ENCODE measurements at places on chromosomes 5 and 9.

GRCh38 chr5:80139466-80139972 lies 104.4 kb downstream of the THBS4 start:
- no peak for DNase-seq

GRCh38 chr5:55860288-55860687 lies 9.1 kb downstream of the IL31RA start:
- no peak for DNase-seq

GRCh38 chr5:3373391-3373790 lies 222.2 kb upstream of the IRX1 start:
- no peak for DNase-seq

DNA sequence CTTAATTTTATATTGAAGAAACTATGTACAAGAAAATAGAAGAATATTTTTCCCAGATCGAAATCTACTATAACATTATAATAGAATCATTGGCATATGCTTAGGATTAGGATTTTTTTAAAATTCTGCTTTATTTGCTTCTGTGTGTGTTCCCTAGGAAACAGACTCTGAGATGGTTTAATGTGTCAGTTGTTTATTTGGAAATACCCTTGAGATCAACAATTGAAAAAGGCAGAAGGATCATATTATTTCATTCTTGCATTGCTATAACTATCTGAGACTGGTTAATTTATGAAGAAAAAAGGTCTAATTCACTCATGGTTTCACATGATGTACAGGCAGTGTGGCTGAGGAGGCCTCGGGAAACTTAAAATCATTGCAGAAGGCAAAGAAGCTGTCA lies 622.6 kb downstream of the PRR16 start:
- no peak for DNase-seq

DNA sequence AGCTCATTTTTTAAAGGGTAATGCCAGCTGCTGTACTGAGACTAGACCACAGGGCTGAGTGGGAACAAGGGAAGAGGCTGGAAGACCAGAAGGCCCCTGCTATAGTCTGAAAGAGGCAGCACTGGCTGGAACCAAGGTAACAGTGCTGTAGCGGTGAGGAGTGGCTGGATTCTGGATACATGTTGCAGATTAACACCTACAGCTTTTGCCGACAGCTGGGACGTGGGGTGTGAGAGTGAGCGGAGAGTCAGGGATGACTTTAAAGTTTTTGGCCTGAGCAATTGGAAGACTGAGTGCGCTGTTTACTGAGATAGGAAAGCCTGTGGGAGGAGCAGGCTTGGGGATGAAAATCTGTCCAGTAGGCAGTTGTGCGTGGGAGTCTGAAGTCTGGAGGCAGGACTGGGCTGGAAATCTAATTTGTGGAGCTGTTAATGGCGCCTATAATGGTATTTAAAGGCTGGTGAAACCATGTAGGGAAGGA lies 26.5 kb downstream of the AQP7 start:
- DNase-seq = no peak

GRCh38 chr9:136662656-136663581 lies at the start of gene EGFL7:
Gene EGFL7 (plus strand): TSS chr9:136662916. CDS start chr9:136668283, 5,367 bp downstream.
- no peak for DNase-seq

- DNase-seq = no peak
These were observed 146.1 kb downstream of the CAAP1 start for GRCh38 chr9:26746357-26747072.

- DNase-seq = no peak
These were observed 163.3 kb upstream of the RAD23B start for GRCh38 chr9:107119735-107120134.

- no peak for DNase-seq
These were observed 2.6 kb downstream of the DPP7 start for GRCh38 chr9:137111788-137112563.

GRCh38 chr9:34059281-34059680 lies 10.6 kb upstream of the UBAP2 start:
- DNase-seq = no peak

DNA sequence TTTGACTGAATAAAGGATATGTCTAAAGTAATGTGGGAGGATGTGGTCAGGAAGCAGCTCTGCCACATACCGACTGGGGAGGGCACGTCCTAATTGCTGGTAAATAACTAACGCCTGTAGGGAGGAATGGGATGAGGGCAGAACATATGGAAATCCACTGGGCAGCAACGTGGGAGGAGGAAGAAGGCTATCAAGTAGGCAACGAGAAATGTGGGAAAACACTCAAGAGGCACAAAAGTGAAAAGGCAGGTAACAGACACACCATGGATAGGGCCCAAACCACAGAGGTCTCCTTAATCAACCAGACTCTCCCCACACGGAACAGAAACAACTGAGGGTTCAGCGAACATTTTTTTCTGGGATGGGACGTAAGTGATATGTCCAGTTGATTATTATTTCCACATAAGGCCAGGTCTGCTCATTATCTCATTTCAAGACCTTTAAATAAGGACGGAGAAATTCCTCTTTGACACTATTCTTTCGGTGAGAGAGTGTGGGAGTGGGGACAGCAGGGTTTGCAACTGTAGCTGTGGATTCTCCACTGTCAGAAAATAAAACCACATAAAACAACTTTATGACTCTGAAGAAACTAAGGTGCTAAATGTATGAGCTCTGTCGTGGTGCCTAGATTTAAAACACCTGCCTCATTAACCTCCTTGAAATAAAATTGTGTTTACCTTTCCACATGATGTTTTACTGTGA lies 17.0 kb downstream of the IARS1 start:
- no peak for DNase-seq

DNA sequence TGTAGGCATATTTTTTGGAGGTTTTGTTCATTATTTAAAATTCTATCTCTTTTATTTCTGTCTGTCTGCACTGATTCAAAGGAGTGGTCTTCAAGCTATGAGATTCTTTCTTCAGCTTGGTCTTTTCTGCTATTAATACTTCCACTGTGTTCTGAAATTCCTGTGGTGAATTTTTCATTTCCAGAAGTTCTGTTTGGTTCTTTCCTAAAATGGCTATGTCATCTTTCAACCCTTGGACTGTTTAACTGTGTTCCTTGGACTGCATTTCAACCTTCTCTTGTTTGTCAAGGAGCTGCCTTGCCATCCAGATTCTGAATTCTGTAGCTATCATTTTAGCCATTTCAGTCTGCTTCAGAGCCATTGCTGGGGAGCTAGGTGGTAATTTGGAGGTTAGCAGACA lies 76.3 kb downstream of the CERT1 start:
- no peak for DNase-seq

DNA sequence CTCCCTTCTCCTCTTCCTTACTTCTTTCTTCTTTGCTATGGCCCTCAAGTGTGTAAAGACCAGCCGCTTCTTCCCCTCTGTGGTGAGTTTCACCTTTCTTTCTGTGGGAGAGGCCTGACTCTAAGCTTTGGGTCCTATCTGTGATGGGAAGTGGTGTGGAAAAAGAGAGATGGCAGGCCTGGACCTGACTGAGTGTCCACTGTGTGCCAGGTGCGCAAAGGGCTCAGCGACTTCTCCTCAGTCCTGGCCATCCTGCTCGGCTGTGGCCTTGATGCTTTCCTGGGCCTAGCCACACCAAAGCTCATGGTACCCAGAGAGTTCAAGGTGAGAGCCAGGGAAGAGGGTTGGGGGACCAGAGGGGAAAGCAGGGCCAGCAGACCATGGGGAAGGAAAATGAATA lies 5.9 kb downstream of the SLC4A9 start:
- DNase-seq = no peak

DNA sequence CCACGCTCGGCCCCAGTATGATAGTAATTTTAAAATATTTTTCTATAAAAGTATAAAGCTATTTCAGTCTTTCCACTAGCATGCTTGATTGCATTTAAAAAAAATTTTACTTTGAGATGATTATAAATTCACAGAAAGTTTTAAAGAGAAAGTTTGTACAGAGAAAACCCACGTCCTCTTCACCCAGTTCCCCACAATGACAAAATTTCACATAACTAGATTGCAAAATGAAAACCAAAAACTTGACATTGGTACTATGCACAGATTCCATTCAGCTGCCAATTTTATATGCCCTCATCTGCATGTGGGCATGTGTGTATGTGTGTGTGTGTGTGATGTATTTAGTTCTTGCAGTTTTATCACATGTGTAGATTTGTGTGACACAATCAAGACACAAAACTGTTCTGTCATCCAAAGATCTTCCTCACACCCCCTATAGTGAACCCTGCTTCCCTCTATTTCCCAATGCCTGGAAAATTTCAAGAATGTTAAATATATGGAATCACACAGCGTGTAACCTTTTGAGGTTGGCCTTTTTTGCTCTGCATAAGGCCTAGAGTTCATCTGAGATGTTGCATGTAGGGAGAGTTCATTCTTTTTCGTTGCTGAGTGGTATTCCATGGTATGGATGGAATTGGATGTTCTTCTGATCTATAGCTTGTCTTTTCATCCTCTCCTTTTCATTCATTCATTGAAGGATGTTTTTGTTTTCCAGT lies 56.9 kb upstream of the BARHL1 start:
- no peak for DNase-seq

DNA sequence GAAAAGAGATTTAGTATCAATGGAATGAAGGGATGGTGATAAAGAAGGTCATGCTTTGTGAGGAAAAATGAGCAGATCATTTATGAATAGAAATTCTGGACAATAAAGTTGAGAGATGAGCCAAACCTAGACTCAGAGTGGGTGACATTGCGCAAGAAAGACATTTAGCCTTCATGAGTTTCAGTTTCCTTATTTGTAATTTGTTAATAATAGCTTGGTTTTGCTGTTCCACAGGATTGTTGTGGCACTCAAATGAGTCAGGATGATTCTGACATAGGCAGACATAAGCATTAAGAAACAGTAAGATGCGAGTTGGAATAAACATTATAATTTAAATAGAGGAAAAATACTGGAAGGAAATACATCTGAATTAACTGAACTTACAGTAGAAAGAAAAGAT lies 34.8 kb downstream of the ITGA2 start:
- no peak for DNase-seq

GRCh38 chr9:114227288-114228015 lies 72.1 kb downstream of the COL27A1 start:
- DNase-seq = no peak

All from stimulated activated CD8-positive, alpha-beta memory T cell treated with anti-CD3 and anti-CD28 coated beads, Interleukin-4, amount 100 ng/mL, for 48 hours (primary cell).